ENCODE measurements at places on chromosomes 1 and 21.

DNA sequence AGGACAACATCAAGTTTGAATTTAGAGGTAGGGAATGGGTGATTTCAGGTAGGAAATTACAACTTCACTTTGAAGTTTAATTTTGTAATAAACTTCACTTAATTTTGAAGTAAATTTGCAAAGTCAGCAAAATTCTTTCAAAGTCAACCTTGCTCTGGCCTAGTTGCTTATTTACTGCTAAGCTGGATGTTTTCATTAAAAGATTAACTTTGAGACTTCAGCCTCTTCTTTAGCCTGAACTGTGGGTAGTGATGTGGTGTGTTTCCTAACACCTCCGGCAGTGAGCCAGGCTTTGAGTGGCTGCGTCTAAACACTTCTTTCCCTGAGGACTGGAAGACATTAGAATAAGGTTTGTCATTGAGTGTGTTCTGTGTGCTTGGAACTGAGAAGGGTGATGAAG is at the start of gene HAO2:
Gene HAO2, plus strand, starts transcription at position 232 of the 400 bp plus-strand sequence. CDS start 12,301 bp downstream, outside the sequence.
- no peak for DNase-seq

- no peak for DNase-seq
These were observed 121.6 kb upstream of the IRF2BP2 start for GRCh38 chr1:234731569-234732085.

GRCh38 chr1:41005876-41006275 is 15.6 kb downstream of the SLFNL1 start:
- no peak for DNase-seq

DNA sequence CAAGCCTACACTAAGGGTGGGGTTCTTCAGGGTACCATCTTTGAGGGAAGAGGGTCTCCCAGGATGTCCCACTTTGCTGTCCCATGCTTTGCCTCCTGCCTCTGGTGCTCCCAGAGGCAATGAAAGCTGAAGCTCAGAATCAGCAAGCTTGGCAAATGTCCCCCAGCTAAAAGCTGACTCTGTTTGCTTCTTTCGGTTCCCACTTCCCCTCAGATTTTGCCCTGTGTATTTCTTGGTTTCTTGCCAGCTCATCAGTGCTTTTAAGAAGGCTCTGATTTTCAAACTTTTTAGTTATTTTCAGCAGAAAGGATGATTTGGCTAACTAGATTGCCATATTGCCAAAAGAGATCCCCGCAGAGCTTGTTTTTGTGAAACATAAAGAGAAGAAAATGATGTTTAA is 33.1 kb upstream of the COG2 start:
- no peak for DNase-seq

DNA sequence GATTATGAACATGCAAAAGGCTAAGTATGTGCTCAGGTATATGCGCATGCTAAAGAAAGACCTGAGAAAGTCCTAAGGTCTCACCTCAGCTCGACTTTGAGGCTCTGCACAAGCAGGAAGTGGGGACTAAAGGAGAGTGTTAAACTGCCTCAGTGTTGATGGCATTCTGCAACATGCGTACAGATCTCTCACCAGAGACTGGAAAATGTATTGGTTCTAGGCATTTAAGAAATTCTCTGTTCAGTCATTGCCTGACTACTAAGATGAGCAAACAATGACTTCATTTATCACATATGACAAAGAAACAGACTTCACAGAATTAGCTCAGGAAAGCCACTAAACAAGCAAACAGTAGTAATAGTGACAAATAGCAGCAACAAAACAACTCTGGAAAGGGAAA is 90.8 kb downstream of the USH2A start:
- DNase-seq = no peak

- no peak for DNase-seq
These were observed 23.5 kb downstream of the GJA5 start for GRCh38 chr1:147736883-147737282.

DNA sequence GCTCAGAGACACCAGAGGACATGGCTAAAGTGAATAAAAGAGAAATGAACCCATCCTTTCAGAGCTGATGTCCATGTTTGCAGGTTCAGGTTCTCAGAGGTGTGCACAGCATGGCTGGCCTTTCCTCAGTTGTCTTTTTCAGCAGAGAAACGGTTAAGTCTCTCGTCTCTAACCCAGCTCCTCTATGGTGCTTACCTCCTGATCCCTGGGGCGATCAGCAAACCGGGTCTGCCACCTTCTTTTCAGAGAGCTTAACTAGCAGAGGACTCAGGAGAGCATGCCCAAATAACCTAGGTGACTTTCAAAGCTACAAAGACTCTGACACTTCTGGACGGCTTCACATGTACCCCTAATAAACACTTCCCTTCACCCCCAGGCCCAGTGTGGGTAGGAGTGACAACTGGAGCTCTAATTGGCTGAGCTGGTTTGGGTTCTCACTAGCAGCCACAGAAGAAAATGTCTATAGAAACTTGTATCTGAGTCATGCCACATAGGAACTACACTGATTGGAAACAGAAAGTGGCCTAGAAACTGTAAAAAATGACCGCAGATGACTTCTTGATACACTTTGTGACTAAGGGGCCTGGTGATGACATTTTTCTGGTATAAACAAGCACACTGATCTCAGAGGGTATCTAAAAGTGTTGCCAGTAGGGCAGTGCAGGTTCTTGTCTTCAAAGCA is at the start of gene AIM2:
Gene AIM2, minus strand, starts transcription at position 329 of the 682 bp plus-strand sequence. CDS start 3,267 bp downstream, outside the sequence.
- no peak for DNase-seq
